ENCODE measurements at places on chromosomes 3 and 15.

DNA sequence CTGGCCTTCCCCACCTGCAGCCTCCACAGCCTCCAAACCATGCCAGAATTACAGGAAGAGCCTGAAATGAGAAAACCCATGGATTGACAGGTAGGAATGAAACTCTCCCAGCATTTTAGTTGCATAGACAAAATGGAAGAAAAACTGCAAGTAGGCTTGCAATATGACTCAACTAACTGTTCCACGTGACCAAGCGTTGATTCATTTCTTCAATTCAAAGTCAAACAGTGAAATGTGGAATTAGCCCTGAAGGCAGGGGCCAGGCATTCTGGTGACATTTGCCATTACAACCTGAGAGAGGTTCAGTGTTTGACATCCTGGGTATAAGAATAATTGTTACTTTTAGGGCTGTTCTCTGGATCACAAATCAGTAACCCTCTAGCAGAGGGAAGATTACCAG, 676.5 kb upstream of the CFAP20DC start:
- no peak for DNase-seq

GRCh38 chr3:170144437-170144843, 37.1 kb downstream of the PHC3 start:
- DNase-seq, result no peak

GRCh38 chr3:109336291-109336861, 970 bp downstream of the DPPA4 start:
- DNase-seq, result no peak

- no peak for DNase-seq
These were observed 28.8 kb upstream of the KLF13 start for GRCh38 chr15:31297575-31298456.

DNA sequence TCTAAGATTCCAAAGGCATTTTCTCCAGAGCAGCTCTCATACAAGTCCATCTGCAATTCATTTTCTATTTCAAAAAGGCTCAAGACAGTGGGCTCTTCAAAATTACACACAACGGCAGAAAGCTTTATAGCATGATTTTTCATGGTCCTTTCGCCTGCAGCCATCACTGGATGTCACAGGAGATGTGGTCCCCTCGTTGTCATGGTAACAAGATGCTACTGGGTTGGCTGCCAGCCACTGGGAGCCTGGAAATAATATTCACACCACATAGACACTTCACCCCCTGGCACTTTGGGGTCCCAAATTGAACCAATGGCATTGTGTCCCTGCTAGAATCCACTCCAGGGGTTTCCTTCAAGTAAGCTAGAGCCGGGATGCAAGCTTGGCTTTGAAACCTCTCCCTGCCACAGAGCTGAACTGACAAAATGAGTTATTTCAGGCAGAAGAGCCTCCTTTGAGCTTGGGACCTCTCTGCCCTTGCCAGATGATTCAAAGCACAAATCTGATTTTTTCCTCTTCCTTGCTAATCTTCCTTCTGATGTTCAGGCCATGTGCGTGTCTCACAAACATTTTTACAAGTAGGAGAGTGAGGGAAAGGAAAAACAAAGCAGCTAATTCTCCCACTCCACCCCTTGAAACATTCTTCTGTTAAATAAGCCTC, 512.6 kb upstream of the ADAMTS9 start:
- DNase-seq, result no peak

Measured in stimulated activated CD8-positive, alpha-beta memory T cell treated with anti-CD3 and anti-CD28 coated beads, Interleukin-15, amount 100 ng/mL, for 4 hours (primary cell).